ENCODE measurements at places on chromosomes 4 and X. TPM values are rescaled to one million over a fixed set of nuclear protein-coding genes. Genes with fewer than 3 reads are reported as not detected.

RAP1GDS1 gene
- 32.6 TPM for polyA plus RNA-seq

ENOPH1 gene
- 27.3 TPM for polyA plus RNA-seq

SLC16A2 gene
- polyA plus RNA-seq = 16.3 TPM

FAT1 gene
- polyA plus RNA-seq = 20.5 TPM

LEF1 gene
- polyA plus RNA-seq = 5.0 TPM

GC gene
- polyA plus RNA-seq = not detected

MAGEB10 gene
- not detected for polyA plus RNA-seq

Data from ovary (tissue), 10 donors.